ENCODE measurements at places on chromosomes 7 and 10.
A peak's percentile ranks its signal among the peaks of the same experiment; 100 is the strongest.

DNA sequence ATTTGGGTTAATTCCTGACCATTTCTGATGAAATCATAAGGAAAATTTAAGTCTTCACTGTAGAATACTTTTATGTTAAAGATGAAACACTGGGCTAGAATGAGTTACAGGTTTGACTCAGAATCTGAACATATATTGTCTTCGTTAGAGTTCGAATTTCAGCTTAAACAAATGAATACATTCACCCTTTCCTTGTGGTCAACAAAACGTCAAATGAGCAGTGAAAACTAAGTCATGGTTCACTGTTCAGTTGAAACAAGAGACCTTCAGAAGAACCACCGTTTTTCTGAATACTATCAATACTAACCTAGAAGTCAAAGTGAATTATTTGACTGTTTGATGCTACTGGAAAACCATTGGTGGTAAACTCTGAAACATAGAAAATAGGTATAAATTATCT lies 235.2 kb upstream of the ZWINT start:
- DNase-seq = no peak

DNA sequence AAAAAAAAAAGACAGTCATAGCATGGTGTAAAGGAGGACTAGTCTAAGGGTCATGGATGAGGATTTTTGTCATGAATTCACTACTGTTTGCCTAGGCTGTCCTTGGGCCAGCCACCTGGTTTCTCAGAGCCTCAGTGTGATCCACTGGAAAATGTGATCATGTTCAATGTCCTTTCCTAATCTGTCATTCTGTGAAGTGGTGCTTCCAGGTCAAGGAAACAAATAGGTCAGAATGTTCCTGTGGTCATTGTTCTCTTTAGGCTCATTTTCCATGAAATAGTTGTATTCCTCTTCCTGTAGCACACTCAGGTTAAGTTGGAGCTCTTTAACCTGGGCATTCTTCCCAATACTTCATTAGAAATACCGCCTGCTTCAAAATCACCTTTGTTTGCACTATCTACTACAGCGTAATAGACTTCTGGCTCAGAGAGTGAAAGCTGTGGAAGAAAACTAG lies 16.5 kb downstream of the CD36 start:
- no peak for DNase-seq

GRCh38 chr10:68796605-68797004 lies 30.7 kb upstream of the STOX1 start:
- DNase-seq = no peak

GRCh38 chr7:43143918-43144589 lies 31.6 kb downstream of the HECW1 start:
- DNase-seq = no peak

GRCh38 chr7:150367677-150368095 lies 936 bp upstream of the REPIN1 start:
- no peak for DNase-seq

GRCh38 chr7:155729847-155730246 lies 82.4 kb downstream of the SHH start:
- DNase-seq = no peak

- no peak for DNase-seq
Measured at GRCh38 chr10:116815641-116816415, 33.5 kb upstream of the ENO4 start.

DNA sequence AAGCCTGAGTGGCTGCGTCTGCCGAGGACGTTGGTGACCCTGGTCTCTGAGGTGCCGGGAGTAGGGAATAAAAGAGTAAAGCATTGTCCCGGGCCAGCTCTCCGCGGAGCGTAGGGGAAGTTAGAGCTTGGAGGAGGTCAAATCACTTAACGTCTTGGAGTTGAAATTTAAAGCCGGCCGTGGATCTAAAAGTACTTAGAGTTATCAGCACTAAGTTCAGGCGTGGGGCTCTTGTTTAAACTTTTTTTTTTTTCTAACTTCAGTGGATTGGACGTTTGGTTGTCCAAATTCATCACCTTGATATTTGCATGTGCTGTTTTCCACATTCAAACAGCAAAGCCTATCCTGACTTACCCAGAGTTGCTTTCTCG lies 700 bp downstream of the NIPSNAP2 start:
- no peak for DNase-seq

DNA sequence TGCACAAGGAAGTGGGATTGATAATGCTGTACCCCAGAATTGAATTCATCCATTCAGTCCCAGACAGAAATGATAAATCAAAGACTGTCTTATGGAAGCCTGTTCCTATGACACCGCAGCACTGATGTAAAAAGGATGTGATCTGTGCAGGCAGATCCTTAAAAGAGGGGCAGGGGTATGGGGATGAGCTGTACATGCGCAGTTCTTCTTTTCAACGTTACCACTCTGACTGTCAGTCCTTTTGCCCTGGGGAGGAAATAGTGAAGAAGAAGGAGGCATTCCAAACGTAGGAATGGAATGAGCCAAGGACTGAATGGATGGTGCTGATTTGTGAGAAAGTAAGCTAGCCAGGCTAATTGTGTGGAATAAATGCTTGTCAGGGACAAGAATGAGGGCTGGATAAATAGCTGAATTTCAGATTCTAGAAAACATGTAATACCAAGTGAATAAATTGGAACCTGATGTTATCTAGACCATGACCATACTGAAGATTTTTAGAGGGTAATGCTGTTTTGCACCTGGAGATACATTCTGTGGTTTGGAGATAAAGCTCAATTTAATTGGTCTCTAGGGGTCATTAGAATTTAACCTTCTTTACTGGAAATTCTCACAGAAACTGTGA lies 509.3 kb downstream of the SORCS3 start:
- no peak for DNase-seq

- DNase-seq = no peak
Measured at GRCh38 chr10:20839141-20839540, 58.0 kb downstream of the NEBL start.

DNA sequence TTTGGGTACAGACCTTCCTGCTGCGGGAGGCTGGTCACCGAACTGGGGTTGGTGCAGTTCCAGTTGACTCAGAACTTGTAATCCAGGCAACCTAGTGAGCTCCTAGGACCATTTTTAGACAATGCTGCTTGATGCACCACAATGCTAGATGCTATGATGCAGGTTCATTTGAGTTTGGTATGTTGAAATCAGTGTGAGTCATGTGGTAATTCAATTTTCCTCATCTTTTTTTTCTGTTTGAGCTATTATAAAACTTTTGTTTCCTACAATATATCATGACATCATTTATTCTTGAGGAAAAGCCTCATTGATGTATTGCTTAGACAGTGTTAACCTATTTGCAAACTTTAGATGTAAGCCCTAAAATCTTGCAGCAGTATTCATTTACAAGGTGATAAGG lies 40.9 kb upstream of the MTPN start:
- no peak for DNase-seq

DNA sequence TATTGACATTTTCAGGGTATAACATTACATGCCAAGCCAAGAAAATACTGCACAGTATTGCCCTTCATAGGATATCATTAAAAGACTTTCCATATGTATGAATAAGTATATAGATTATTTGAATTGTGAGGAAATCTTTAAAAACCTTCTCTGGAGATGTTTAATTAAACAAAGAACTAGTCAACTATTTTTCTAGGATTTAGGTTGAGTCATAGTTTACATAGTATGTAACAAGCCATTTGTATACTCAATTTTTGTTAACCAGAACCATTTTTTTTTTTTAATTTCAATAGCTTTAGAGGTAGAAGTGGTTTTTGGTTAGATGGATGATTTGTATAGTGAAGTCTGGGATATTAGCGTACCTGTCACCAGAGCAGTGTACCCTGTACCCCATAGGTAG lies 151.2 kb upstream of the ASAH2 start:
- no peak for DNase-seq

DNA sequence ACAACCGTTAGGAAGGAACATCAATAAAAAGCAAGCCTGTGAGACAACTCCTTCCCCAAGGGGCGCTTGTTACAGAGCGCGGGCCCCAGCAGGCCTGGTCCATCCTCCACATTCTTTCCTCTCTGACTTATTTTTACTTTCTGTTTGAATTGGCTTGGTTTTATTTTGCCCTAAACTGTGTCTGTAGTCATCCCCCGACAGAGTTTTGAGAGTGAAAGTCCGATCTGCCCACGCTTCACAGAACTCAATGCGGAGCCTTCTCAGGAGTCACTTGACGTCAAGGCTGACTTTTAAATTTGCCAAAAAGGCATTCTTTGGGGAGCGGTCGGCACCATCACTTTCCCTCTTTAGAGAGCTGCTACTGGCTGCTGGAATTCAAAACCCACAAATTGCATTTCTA lies 150.1 kb upstream of the KLF6 start:
- DNase-seq = peak; percentile 73

DNA sequence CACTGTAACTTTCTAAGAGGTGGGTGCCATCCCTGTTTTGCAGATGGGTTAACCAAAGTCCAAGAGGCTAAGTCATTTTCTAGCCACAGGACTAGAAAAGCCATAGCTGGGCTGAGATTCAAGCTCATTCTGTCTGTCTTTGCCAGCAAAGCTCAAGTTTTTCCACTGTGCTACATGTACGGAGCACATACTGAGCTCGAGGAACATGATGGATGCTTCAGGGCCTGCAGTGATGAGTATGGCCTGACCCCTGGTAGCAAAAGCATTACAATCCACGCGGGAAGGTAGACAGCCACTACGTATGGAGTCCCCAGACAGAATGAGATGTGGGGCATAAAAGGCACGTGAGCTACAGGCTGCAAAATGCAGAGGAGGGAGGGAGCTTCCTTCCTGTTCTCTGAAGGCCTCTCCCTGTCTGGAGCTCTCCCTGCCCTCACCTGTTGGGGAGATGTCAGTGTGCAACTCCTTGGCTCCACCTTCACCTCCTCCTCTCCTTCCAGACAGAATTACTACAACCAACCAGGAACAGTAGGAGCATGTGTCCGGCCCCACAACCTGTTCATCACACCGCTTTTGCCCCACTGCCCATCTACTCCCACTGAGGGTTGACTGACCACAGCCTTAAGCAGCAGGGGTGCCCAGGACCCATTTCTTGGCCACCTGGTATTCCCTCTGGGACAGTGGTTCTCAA lies 16.4 kb downstream of the ITPRIP start:
- no peak for DNase-seq

GRCh38 chr10:50577681-50578350 lies 45.9 kb downstream of the SGMS1 start:
- no peak for DNase-seq

- DNase-seq = no peak
Measured at GRCh38 chr10:65396997-65397396, 1528.8 kb upstream of the LRRTM3 start.

GRCh38 chr10:12357525-12358151 lies 8.3 kb downstream of the CAMK1D start:
- no peak for DNase-seq

GRCh38 chr7:2681929-2682799 lies 5.8 kb upstream of the AMZ1 start:
- no peak for DNase-seq

DNA sequence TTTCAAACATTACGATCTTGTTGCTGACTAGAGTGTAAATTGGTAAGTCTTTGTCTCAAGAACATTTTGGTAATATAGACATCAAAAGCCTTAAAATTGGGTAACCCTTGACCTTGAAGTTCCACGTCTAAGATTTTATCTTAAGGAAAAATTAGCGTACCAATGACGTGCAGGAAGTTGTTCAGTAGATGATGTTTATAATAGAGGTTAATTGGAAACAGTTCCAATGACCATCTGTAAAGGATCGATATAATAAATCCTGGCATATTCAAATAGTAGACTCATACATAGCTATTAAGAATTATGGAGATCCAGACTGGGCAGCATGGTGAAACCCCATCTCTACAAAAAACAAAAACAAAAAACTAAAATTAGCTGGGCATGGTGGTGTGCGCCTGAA lies 20.5 kb downstream of the GRK5 start:
- no peak for DNase-seq

DNA sequence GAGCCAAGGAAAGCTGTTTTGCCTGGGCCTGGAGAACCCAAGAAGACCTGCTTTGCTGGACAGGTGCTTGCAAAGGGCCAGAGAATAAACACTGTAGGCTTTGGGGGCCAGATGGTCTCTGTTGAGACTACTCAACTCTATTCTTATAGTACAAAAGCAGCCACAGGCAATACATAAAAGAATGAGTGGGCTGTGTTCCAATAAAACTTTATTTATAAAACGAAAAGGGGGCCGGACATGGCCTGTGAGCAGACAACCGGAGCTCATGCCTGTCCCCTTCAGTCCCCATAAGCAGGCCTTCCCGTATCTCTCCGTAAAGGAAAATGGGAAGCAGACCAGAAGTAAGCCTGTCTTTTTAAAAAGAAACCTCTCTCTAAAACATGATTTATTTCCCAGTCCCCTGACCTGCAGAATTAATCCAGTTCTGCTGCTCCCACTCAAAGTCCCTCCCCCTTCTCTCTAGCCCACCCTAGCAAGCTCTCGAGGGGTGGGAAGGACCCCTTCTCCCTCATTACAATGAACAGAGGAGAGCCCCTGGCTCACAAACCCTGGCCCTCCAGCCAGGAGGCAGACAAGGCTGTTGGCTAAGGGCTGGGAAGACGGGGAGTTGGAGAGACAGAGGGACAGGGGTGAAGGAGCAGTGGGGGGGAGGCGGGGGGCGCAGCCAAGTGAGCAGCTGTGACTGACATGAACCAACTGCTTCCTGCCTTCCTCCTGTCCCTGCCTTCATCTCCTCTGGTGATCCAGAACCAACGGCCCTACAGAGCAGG lies 177.8 kb downstream of the NEURL1 start:
- DNase-seq = no peak

- DNase-seq = no peak
Measured at GRCh38 chr10:132876131-132876860, 66.1 kb downstream of the CFAP46 start.

- no peak for DNase-seq
Measured at GRCh38 chr10:15335508-15335907, 35.6 kb downstream of the FAM171A1 start.

DNA sequence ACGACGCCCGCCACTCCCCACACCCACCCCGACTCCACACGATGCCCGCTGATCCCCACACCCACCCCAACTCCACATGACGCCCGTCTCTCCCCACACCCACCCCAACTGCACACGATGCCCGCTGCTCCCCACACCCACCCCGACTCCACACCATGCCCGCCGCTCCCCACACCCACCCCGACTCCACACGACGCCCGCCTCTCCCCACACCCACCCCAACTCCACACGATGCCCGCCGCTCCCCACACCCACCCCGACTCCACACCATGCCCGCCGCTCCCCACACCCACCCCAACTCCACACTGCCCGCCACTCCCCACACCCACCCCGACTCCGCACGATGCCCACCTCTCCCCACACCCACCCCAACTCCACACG lies 317.0 kb downstream of the DNAJB6 start:
- no peak for DNase-seq

GRCh38 chr10:75593692-75594556 lies 162.5 kb downstream of the LRMDA start:
- DNase-seq = no peak
